Left renal pelvis (tissue), 4 donors: ENCODE measurements at places on chromosomes 16 and 17. TPM values are rescaled to one million over a fixed set of nuclear protein-coding genes. Genes with fewer than 3 reads are reported as not detected.

GRCh38 chr16:8569650-8570346 is 20.5 kb downstream of the TMEM114 start:
- no peak for DNase-seq

- no peak for DNase-seq
Measured at GRCh38 chr17:61595418-61596186, 4.6 kb upstream of the NACA2 start.

- no peak for DNase-seq
Measured at GRCh38 chr17:75008373-75008772, 4.1 kb upstream of the MRPL58 start.

Gene ZNF594
- polyA plus RNA-seq: 22.8 TPM

- no peak for DNase-seq
Measured at GRCh38 chr17:38994026-38994425, 26.8 kb upstream of the FBXO47 start.

Gene CACNG5
- 3.8 TPM for polyA plus RNA-seq

Gene SPATA32
- 0.09 TPM for polyA plus RNA-seq

Gene TBC1D3H
- polyA plus RNA-seq: not detected

DNA sequence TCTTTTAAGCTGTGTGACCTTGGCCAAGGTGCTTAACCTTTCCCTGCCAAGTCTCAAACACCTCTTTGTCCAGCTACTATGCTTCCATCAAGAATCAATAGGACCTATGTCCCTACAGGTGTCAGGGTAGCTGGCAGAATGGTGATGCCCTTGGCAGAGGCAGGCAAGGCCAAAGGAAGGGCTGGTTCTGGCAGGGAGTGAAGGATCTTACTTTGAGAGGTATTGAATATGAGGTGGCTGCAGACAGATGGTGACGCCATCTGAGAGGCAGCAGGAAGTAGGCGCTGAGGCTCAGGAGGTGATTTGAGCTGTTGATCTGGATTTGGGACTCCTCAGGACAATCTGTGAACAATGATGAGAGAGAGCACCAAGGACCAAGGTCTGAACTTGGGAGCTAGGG is 12.5 kb downstream of the ABCC3 start:
- DNase-seq: no peak

- DNase-seq: no peak
Measured at GRCh38 chr17:43768382-43768781, 9.8 kb upstream of the SOST start.

GRCh38 chr16:49701789-49702494 is 154.0 kb downstream of the ZNF423 start:
- DNase-seq: no peak

Gene FGF11
- 7.2 TPM for polyA plus RNA-seq

Gene ITGAL
- 2.2 TPM for polyA plus RNA-seq

DNA sequence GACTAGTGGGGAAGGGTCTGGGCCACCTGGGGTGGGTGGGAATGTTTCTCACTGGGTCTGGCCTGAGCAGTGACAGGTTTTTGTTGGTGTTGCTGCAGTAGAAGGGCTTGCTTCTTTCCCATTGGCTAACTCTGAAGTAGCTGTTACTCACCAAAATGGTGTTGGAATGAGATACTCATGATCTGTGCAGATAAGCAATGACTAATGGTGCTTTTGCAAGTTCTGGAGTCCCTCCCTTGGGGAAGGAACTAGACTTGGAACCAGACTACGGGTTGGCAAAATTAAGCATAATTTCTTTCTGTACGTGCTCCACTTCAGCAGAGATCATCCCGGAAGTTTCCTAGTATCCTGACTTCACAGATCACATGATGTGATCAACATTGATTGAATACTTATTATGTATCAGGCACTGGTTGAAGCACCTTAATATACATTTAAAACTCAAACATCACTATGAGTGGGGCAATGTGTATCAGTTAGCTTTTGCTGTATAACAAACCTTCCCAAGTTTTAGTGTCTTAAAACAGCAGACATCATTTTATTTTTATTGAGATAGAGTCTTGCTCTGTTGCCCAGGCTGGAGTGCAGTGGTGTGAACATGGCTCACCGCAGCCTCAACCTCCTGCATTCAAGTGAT is 30.1 kb downstream of the CHP2 start:
- no peak for DNase-seq

DNA sequence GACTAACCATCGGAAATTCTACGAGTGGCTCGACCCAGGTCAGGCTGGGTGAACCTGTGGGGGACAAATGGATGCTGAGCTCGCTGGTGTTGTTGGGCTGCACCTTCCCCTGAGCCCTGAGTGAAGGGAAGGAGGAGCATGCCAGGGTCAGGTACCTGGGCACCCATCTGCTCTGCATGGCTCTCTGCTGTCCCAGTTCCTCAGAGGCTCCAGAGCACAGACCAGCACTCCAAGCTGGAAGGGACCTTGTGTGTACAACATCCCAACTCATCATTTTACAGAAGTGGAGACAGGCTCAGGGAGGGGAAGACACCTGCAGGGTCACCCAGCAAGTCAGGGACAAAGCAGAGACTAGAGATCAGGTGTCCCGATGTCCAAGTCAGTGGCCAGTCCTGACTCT is 84.9 kb upstream of the NLRP1 start:
- DNase-seq: no peak

GRCh38 chr16:17949141-17949981 is 387.2 kb downstream of the NPIPA8 start:
- DNase-seq: no peak

DNA sequence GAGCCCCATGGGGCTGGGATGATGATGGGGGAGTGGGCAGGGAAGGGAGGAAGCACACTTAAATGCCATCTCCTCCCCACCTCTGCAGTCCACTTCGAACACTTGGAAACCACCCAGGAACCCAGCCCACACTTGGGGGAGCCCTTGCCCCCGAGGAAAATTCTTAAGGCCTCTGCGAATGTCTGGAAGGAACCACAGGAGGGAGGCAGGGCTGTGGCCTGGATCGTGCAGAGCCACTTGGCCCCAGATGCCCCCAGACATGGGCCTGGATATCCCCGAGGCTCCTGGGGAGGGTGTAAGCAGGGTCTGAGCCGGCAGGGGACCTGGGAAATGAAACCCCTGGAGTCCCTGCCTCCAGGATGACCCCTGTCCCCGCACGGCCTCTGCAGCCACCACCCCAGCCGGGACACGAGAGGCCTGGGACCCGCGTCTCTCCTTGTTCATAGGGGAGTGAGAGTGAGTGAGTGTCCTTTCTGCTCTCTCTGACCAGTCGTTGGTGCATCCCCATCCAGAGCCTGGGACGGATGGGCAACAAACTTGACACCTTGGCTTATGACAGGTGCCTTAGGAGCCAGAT is 11.8 kb upstream of the MTSS2 start:
- DNase-seq: no peak

Gene GTF3C1
- 97.3 TPM for polyA plus RNA-seq

Gene ASPA
- polyA plus RNA-seq: 30.2 TPM

DNA sequence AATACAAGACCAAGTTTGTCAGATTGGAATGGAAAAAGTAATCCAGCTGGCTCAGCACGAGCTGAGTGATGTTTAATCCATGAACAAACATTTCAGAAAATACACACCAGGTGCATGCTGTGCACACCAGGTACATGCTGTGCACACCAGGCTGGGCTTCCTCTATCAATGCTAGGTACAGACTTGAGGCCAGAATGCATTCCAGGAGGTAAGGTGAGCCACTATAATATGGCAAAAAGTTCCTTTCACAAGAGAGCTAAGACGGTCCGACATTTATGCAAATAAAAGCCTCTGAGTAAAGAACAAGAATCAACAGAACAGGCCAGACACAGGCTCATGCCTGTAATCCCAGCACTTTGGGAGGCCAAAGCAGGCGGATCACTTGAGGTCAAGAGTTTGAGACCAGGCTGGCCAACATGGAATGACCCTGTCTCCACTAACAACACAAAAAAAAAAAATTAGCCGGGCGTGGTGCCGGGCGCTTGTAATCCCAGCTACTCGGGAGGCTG is 128.2 kb downstream of the ZNF778 start:
- no peak for DNase-seq

- no peak for DNase-seq
Measured at GRCh38 chr16:22868593-22869224, 54.7 kb downstream of the HS3ST2 start.

Gene PABPN1L
- not detected for polyA plus RNA-seq

DNA sequence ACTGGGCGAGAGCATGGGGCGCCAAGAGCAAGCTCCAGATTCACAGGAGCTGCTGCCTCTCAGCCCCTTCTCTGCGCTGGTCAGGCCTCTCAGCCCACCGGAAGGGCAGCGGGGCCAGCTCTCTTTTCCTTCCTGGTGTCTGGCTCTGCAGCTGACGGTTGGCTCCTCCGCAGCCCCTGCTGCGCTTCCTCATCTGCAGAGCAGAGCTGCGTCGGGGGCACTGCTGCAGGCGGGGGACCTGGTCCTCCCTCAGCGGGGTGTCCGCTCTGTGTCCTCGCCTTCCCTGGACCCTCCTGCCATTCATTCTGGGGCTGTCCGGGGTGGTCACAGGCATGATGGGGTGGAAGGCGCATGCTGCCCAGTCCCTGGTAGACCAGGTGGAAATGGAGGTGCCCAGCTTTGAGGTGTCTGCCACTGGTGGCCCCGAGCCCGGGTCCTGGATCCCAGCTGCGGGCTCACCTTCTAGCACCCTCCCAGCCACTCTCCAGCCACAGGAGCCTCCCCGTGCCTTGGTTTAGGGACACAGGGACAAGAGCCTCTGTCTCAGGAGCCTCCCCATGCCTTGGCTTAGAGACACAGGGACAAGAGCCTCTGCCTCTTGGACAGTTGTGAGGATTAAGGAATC is 84.8 kb downstream of the IRF8 start:
- DNase-seq: no peak

DNA sequence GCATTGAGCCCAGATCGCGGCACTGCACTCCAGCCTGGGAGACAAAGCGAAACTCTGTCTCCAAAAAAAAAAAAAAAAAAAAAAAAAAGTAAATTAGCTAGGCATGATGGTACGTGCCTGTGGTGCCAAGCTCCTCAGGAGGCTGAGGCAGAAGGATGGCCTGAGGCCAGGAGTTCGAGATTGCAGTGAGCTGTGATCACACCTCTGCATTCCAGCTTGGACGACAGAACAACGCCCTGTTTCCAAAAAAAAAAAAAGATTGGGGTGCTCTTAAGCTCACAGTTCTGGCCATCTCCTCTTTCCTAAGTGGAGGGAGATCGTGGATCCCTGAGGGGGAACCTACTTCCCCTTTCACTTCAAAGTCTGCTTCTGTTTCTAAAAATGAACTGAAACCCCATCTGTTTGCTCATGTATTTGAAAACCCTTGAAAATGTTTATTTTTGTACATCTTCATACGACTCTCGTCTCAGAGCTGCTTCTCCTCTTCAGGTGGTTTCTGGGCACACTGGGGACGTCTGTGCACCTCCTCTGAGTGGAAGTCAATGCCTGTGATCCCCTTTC is 138.8 kb downstream of the PRKCA start:
- DNase-seq: no peak

DNA sequence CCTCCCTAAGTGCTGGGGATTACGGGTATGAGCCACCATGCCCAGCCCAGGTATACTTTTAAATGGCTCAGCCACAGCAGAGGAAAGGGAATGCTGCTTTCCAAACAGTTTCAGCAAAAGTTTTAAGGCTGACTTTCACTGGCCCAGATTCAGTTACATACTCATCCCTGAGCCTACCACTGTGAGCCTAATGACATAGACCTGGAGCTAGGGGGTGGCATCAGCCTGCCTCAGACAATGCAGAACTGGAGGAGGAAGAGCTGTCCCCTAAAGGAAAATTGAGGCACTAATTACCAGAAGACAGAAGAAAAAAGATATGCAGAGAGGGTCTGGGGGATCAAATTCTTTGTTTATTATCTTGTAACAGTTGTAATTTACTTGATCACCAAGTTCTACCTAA is 43.9 kb downstream of the HS3ST4 start:
- DNase-seq: no peak

DNA sequence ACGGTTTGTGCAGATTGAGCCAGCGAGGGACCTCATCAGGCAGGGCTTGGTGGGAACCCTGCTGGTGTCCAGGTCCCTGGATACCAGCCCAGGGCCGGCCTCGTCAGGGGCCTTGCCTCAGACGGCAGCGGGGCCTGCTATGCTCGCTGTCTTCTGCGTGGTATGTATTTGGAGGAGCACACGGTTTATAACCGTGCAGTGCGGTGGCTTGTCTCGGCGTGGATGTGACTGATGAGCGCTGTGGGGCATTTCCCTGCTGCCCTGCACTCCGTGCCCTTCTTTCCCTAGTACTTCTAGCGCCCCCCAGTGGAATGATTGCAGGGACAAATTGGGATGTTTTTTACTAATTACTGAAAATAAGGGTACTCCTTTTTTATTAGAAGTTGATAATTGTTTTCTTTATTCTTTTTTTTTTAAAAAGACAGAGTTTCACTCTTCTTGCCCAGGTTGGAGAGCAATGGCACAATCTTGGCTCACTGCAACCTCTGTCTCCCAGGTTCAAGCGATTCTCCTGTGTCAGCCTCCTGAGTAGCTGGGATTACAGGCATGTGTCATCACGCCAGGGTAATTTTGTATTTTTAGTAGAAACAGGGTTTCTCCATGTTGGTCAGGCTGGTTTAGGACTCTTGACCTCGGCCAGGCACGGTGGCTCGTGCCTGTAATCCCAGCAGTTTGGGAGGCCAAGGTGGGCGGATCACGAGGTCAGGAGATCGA is 15.3 kb downstream of the TBCD start:
- no peak for DNase-seq

GRCh38 chr17:6853764-6854442 is 22.4 kb upstream of the TEKT1 start:
- no peak for DNase-seq

DNA sequence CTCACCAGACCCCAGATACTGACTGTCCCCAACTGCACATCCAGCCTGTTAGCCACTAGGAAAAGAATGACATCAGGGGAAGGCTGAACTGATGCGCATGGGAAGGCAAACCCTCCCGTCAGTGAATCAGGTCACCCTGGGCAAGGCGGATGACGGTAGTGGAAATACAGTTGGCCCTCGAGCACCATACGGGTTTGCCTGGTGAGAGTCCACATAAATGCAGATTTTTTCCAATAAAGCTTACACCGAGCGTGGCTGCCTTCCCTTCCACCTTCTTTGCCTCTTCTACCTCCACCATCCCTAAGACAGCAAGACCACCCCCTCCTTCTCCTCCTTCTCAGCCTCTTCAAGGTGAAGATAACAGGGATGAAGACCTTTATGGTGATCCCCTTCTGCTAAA is 236.1 kb upstream of the TNRC6C start:
- DNase-seq: no peak

DNA sequence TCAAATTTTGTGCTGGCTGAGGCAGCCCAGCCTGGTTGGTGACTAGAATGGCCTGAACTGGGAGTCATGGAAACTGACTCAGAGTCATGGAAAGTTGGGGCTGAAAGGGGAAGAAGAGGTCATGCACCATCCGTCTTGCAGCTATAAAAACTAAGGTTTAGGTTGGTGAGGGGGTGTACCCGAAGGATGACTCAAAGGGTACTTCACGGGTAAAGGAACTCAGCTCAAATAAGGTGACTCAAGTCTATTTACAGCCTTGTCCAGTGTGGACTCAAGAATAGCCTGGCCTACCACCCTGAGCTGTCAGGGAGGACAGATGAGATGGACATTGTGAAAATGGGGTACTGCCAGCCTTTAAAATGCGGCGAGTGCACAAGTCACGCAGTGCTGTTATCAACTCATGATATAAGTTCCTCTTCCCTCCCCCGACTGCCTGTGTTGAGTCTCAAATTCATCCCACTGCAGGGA is 18.6 kb downstream of the CD300LB start:
- no peak for DNase-seq
